A549 treated with Hydrocortisone at 1 μM for 4 hours (cell line): ENCODE measurements at places on chromosomes 6 and 20. TPM values are rescaled to one million over a fixed set of nuclear protein-coding genes. Genes with fewer than 3 reads are reported as not detected.

TMEM244 gene
- total RNA-seq = not detected in 5 replicates

C20orf144 gene
- total RNA-seq = 0.05 to 0.13 TPM (median 0.08 TPM) in 5 replicates

SPTLC3 gene
- 0.01 to 0.12 TPM (median 0.09 TPM) in 3 of 5 replicates, not detected in the others for total RNA-seq

SLC23A2 gene
- total RNA-seq = 12.5 to 16.8 TPM (median 14.4 TPM) in 5 replicates

RIPPLY2 gene
- 0.32 to 0.58 TPM (median 0.39 TPM) in 5 replicates for total RNA-seq

SLC22A23 gene
- total RNA-seq = 8.4 to 10.0 TPM (median 9.3 TPM) in 5 replicates

LY86 gene
- not detected in 5 replicates for total RNA-seq

POPDC3 gene
- total RNA-seq = 21.9 to 23.9 TPM (median 23.1 TPM) in 5 replicates

CFAP206 gene
- total RNA-seq = 0.06 to 0.79 TPM (median 0.47 TPM) in 5 replicates

CST2 gene
- 0.59 to 1.2 TPM (median 0.71 TPM) in 5 replicates for total RNA-seq

CGAS gene
- total RNA-seq = 3.8 to 4.4 TPM (median 4.0 TPM) in 5 replicates

GRM1 gene
- total RNA-seq = 0.02 to 0.05 TPM (median 0.02 TPM) in 3 of 5 replicates, not detected in the others

PAX1 gene
- total RNA-seq = not detected in 5 replicates

MROH8 gene
- 0.71 to 1.5 TPM (median 1.3 TPM) in 5 replicates for total RNA-seq

ARMH2 gene
- total RNA-seq = not detected in 5 replicates

EFCAB8 gene
- total RNA-seq = not detected in 5 replicates
